ENCODE measurements at places on chromosomes 16 and 17.

GRCh38 chr16:84970447-84971127, 40.7 kb downstream of the ZDHHC7 start:
- DNase-seq, result peak; percentile 73

DNA sequence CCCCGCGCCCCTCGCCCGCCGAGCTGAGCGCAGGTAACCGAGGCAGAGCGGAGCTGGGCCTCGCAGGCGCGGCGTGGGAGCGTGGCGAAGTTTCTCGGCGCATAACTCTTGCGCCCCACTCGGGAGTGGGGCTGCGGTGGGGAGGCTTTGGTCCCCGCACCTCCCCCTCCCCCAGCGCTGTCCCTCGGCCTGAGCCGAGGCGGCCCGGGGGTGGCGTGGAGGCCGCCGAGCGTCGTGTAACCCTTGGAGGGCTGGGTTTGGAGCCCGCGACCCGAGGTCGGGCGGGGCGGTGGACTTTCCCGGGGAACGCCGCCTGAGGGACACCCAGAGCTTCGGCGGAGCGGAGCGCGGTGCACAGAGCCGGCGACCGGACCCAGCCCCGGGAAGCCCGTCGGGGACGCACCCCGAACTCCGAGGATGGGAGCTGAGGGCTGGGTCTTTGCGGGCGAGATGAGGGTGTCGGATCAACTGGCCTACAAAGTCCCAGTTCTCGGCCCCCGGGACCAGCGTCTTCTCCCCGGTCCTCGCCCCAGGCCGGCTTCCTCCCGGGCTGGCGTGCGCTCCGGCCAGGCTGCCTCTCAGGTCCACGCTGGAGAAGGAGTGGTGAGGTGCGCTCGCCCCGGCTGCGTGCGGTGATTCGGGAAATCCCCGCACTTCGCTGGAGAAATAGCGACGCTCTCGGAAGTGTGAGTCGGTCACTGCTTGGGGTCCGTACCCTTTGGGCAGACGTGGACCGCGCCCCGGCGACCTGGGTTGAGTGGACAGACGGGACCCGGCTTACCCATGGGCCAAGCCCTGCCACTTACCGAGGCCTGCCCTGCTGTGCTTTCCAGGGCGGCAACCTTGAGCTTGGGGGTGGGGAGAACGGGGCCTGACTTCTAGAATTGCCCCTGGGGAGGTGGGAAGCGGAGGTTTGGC, 168.4 kb downstream of the RAB11FIP4 start:
- no peak for DNase-seq

DNA sequence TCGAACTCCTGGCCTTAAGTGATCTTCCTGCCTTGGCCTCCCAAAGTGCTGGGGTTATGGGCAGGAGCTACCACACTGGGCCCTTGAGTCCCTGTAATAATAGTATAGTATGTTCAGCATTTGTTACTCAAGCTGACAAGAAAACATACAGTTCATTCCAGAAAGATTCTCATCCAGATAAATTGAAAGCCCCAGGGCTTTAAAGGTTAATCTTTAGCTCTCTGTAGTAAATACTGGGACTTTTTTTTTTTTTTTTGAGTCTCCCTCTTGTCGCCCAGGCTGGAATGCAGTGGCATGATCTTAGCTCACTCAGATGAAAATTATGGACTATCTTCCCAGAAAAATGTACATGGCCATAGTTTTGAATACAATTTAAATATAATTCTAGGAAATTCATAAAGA, 11.0 kb downstream of the BRCA1 start:
- DNase-seq, result no peak

DNA sequence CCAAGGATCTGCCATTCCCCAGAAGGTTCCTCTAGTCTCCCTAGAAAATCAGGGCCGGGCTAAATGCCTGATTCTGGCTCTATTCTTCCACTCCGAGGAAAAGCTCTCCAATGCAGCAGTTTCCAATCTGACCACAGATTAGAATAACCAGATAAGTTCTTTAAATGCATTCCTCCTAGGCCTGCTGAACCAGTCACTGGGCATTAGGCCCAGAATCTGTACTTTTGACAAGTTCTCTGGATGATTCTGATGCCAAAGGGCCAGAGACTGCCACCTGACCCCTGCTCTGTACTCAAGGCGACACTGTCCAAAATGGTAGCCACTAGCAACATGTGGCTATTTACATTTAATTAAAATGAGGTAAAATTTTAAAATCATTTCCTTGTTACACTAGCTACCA, 22.3 kb downstream of the MAP3K14 start:
- DNase-seq, result no peak

GRCh38 chr17:39962642-39963220, at the start of gene GSDMA:
Gene GSDMA, plus strand, starts transcription at chr17:39963004. Its CDS starts 2,684 bp downstream, at chr17:39965688.
- no peak for DNase-seq

DNA sequence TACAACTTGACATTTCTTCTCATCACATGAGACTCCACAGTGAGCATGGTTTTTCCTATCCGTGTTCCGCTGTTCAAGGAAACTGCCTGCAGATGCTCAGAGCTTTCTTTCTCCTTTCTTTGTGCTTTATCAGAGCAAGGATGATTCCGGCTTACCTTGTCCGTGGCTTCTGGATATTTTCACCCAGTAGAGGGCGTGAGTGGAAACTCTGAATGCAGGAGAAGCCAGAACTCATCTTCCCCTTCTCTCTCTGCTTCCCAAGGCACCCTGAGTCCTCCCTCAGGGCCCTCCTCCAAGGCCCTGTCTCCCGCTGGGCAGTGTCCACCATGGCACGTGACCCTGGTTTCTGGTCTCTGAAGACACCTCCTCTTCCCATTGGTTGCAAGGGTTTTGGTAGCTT, 721.1 kb upstream of the RBFOX1 start:
- no peak for DNase-seq

DNA sequence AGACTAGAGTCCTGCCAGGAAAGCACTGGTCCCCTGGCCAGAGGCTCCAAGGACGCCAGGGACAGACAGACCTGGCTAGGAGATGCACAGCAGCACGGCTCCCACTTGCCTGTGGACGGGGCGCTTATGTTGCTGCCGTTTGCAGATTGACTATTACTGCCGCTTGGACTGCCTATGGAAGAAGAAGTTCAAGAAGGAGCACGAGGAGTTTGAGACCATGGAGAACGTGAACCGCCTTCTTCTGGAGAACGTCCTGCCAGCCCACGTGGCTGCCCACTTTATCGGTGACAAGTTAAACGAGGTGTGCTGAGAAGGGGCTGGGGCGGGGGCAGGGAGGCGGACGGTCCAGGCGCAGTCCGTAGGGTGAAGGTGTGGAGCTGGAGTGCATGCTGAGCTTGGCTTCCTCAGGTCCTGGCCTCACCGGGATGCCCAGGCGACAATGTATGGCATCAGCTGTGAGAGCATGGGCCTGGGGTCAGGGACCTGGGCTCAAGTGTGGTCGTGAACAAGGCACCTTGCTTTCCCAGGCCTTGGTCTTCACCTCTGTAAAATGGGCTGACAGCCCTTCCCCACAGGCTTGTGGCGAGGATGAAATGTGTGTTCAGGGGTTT, 45.6 kb downstream of the ADCY7 start:
- DNase-seq, result no peak

DNA sequence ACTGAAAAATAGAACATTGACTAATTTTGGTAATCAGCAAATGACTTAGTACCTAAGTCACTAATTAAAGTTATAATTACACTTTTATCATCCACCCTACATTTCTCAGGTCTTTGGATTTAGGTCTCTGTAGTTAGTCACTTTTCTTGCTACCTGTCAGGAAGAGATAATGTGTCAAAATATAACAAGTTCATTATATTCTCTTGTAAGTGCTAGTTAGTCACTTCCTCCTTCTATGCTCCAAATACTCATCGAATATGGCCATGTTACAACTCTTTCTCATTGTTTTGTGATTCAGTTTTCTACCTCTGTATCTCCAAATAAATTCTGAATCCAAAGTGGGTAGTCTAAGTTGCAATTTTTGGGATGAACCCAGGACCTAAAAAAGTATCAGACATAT, 163.5 kb upstream of the KIF2B start:
- DNase-seq, result no peak

DNA sequence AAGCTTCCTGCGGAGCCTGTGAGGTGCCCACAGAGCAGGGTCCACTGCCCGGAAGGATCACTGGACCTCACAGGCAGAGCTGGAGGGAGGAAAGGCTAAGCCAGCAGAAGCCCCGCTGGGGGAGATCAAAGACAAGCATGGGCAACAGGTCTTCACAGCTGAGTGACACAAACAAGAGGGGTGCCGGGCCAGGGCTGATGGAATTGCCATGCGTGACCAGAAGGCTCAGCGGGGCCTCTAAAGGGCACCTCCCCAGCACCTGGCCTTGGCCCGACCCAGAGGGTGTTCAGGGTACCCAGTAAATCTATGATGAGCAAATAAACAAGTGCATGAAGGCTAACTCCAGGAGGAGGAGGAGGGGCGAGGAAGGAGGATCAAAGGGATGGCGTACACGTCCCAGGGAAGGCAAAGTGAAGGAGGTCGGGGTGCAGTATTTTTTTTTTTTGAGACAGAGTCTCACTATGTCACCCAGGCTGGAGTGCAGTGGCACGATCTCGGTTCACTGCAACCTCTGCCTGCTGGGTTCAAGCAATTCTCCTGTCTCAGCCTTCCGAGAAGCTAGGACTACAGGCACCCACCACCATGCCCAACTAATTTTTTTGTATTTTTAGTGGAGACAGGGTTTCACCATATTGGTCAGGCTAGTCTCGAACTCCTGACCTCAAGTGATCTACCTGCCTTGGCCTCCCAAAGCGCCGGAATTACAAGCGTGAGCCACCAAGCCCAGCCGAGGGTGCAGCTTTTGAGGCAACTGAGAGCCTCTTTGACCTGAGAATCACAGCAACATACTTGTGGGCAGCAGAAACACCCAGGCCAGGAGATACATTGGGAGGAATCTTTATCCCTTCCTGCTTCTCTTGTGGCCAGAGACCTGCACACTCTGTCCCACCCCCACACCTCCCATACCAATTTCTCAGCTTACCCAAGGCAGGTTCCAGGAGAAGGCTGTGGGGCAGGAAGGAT, 16.1 kb upstream of the EXOC7 start:
- no peak for DNase-seq

DNA sequence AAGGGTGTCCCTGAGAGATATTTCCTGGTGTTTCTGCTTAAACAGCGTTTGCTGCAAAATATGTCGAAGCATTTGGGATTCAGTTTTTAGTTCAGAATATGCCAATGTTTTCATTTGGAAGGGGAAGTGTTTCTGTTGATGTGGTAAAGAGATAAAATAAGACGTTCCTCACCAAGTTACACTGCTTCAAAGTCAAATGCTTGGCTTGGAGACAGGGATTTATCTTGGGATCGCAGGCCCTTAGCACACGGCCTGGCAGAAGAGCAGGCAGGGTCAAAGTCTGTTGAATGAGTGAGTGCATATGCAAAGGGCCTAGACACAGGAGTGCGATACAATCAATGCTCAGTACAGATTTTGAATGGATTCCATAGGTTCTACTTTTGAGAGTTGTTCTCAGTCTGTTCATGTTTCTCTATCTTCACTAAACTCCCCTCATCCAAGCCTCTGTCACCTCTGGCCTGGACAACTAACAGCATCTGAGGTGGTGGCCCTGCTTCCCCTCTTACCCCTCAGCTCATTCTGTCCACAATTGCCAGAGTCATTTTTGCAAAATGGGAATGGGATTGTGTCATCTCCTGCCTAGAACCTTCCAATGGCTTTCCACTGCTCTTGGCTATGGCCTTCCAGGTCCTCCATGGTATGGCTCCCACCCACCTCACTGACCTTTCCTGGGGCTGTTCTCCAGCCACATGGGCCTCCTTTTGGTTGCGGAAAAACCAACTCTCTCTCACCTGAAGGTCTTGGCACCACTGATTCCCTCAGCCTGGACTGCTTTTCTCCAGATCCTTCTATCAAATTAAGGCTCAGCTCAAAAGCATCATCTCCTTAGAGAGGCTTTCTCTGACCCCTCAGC, 3.2 kb downstream of the DEXI start:
- no peak for DNase-seq

DNA sequence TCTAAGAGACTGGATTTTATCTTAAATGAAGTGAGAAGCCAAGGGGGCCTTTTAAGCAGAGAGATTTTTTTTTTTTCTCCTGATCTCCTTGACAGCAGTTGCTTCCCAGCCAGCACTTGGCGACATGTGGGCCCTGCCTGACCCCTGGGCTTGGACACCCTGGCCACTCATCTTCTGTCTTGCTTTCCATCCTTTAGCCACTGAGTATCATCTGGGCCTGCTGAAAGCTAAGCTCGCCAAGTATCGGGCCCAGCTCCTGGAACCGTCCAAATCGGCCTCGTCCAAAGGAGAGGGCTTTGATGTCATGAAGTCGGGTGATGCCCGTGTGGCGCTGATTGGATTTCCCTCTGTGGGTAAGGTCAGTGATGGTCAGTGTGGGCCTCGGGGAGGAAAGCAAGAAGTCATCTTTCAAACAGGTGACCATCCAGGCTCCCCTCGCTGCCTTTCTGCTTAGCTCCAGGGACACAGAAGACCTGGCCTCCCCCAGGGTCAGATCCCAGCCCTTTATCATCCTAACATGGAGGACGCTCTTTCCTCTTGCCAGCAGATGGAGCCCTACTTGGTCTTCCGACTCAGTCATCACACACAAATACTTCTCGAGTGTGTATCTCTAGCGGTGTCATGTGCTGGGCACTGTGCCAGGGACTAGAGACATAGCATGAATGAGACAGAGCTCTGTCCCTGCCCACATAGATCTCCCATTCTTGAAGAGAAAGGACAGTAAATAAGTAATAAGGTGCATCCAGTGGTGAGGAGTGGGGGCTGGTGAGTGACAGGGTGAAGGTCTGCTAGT, 6.1 kb downstream of the DRG2 start:
- no peak for DNase-seq

- DNase-seq, result no peak
Observed at GRCh38 chr17:75481194-75482068, 25.0 kb downstream of the TMEM94 start.

DNA sequence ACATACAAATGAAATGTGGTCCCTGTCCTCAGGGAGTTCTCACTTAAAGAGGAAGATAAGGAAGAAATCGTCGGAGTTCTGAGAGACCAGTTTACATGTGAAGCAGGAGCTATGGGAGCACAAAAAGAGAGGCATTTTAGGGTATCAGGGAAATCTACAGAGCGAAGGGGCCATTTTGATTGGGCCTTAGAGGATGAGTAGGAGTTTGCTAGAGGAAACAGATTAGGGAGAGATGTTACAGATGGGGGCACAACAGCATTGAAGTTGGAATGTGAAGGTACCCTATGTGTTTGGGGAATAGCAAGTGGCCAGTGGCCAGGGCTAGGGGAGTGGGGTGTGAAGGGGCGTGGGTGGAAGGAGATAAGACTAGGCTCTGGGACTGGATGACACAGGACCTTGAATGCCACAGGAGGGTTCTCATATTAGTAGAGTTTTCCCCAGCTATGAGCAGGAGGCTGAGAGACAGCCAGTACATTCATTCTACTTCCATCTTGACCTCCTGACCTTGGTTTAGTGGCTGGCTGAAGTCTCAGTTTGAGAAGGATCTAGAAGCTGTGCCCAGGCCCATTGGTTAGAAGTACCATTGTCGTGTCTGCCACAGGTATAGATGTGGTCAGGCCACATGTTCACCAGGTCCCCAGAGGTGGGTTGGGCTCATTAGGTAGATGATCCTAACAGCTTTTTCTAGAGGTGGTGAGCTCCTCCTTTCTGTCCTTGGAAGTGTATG, 34.8 kb downstream of the CPNE2 start:
- no peak for DNase-seq

Measured in stimulated activated CD4-positive, alpha-beta T cell treated with anti-CD3 and anti-CD28 coated beads, Interleukin-12 subunit alpha, Interleukin-12 subunit beta, amount 100 ng/mL, for 24 hours (primary cell).